Psoas muscle (tissue), 8 donors: ENCODE measurements at places on chromosomes 1 and 21. TPM values are rescaled to one million over a fixed set of nuclear protein-coding genes. Genes with fewer than 3 reads are reported as not detected.

DNA sequence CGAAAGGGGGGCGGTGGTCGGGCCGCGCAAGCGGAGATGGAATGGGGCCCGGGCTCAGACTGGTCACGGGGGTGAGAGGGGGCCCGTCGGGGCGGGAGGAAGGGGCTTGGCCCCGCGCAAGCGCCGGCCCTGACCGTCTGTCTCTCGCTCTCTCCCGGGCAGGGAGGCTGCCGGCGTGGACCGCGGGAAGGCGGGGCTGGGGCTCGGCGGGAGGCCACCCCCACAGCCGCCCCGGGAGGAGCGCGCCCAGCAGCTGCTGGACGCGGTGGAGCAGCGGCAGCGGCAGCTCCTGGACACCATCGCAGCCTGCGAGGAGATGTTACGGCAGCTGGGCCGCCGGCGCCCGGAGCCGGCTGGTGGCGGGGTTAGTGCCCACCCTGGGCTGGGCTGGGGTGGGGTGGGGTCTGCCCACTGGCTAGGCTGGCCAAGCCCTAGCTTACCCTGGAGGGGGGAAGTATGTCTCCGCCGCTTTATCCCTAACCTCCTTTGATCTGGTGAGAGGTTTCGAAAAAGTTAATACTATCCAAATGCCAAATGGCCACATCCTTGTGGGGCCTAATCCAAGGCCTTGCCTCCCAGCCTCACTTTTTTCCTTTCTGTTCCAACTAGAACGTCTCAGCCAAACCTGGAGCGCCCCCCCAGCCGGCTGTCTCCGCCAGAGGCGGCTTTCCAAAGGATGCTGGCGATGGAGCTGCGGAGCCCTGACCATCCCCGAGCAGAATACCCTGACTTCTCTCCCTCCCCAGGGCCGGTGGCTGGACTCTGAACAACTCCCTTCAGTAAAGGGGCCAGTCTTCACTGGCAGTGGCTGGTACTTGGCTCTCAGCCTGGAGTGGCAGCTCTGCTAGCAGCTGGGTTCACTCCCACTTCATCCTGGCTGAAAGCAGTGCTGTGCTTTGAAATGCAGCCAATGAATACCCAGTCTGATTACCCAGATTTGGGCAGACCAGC, 636 bp upstream of the YRDC start:
- peaks cover 19% of the 10 kb centered on the region for H3K4me1 ChIP-seq
- H3K27ac ChIP-seq, result peak overlapping the region; percentile 93
- DNase-seq, result peak; percentile 76
- peaks cover 2% of the 10 kb centered on the region for H3K36me3 ChIP-seq
- no peaks in the 10 kb centered on the region for H3K27me3 ChIP-seq

Gene SPRR5
- total RNA-seq, result not detected

DNA sequence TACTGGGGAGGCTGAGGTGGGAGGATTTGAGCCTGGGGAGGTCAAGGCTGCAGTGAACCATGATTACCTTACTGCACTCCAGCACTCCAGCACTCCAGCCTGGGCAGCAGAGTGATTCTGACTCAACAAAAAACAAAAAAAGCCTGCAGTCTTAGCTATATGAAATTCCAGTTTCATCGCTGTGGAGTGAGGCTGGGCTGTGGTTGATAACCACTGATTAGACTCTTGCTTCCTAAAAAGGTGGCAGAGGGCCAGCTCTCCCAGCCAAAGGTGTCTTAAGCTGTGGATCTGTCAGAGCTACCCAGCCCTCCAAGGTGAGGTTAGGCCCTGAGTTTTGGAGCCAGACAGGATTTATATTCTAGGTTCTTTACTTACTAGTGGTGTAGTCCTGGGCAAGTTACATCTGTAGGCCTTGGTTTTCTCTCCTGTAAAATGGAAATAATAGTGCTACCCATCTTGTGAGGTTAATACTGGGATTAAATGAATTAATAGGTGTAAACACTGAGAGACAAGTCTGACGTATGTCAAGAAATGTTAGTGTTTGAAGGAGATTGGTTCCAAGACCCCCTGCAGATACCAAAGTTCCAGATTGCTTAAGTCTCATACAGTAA, 35.9 kb downstream of the TMCC2 start:
- no peaks in the 10 kb centered on the region for H3K27me3 ChIP-seq
- no peaks in the 10 kb centered on the region for H3K36me3 ChIP-seq
- H3K4me3 ChIP-seq, result no peak overlapping the region
- H3K27ac ChIP-seq, result no peak overlapping the region
- no peak for DNase-seq

- no peak overlapping the region for H3K27ac ChIP-seq
- H3K27me3 ChIP-seq, result no peaks in the 10 kb centered on the region
- peaks cover 54% of the 10 kb centered on the region for H3K36me3 ChIP-seq
- DNase-seq, result peak; percentile 68
Observed at GRCh38 chr1:228378873-228379460, 27.7 kb downstream of the TRIM11 start.
